Ascending aorta (tissue), 2 donors: ENCODE measurements at places on chromosomes 7 and 10. TPM values are rescaled to one million over a fixed set of nuclear protein-coding genes. Genes with fewer than 3 reads are reported as not detected.

GNAT3 gene
- not detected for total RNA-seq

PRKG1 gene
- total RNA-seq, result 50.2 TPM

MBL2 gene
- total RNA-seq, result not detected

ADCY1 gene
- total RNA-seq, result 3.6 TPM

OR9A2 gene
- total RNA-seq, result not detected

PIK3CG gene
- total RNA-seq, result 2.0 TPM

CALHM2 gene
- 124 TPM for total RNA-seq

CPA2 gene
- not detected for total RNA-seq

GRCh38 chr10:87635498-87636312 lies 24.0 kb upstream of the PAPSS2 start:
- no peak overlapping the region for H3K4me3 ChIP-seq
- no peak overlapping the region for H3K27ac ChIP-seq
- H3K36me3 ChIP-seq, result no peaks in the 10 kb centered on the region
- no peaks in the 10 kb centered on the region for H3K27me3 ChIP-seq

- no peaks in the 10 kb centered on the region for H3K27me3 ChIP-seq
- no peak overlapping the region for H3K4me3 ChIP-seq
- no peaks in the 10 kb centered on the region for H3K36me3 ChIP-seq
- H3K27ac ChIP-seq, result no peak overlapping the region
- no peaks in the 10 kb centered on the region for H3K4me1 ChIP-seq
- no peak for DNase-seq
These were observed 296.9 kb upstream of the DGKB start for GRCh38 chr7:15199482-15199881.

- H3K27me3 ChIP-seq, result no peaks in the 10 kb centered on the region
- H3K4me1 ChIP-seq, result no peaks in the 10 kb centered on the region
- no peak for DNase-seq
- H3K36me3 ChIP-seq, result no peaks in the 10 kb centered on the region
- no peak overlapping the region for H3K4me3 ChIP-seq
- no peak overlapping the region for H3K27ac ChIP-seq
These were observed 136.9 kb upstream of the PRSS1 start for GRCh38 chr7:142612237-142612881.

- peaks cover 5% of the 10 kb centered on the region for H3K4me1 ChIP-seq
- no peak for DNase-seq
- no peak overlapping the region for H3K27ac ChIP-seq
- no peaks in the 10 kb centered on the region for H3K27me3 ChIP-seq
These were observed 2.3 kb upstream of the SH2B2 start for GRCh38 chr7:102284399-102284798.

DNA sequence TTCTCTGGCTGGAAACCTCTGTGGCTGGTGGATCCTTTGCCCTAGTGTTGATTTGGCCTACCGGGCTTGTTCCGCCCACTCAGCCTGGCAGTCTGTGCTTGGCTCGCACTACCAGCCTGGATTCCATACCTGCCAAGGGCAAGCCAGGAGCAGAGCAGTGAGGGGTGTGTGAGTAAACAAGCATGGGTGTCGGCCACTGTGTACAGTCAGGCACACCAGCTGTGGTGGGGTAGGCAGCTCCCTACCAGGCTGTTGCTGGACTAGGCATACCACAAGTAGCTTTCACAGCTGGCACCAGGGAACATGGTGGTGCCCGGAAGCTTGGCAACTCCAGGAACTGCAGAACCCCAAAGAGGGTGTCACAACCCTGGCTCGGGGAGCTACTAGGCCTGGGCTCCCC lies 942.9 kb upstream of the LRRN3 start:
- H3K36me3 ChIP-seq, result no peaks in the 10 kb centered on the region
- no peaks in the 10 kb centered on the region for H3K4me1 ChIP-seq
- no peak overlapping the region for H3K27ac ChIP-seq
- no peak overlapping the region for H3K4me3 ChIP-seq
- no peaks in the 10 kb centered on the region for H3K27me3 ChIP-seq
- no peak for DNase-seq

DNA sequence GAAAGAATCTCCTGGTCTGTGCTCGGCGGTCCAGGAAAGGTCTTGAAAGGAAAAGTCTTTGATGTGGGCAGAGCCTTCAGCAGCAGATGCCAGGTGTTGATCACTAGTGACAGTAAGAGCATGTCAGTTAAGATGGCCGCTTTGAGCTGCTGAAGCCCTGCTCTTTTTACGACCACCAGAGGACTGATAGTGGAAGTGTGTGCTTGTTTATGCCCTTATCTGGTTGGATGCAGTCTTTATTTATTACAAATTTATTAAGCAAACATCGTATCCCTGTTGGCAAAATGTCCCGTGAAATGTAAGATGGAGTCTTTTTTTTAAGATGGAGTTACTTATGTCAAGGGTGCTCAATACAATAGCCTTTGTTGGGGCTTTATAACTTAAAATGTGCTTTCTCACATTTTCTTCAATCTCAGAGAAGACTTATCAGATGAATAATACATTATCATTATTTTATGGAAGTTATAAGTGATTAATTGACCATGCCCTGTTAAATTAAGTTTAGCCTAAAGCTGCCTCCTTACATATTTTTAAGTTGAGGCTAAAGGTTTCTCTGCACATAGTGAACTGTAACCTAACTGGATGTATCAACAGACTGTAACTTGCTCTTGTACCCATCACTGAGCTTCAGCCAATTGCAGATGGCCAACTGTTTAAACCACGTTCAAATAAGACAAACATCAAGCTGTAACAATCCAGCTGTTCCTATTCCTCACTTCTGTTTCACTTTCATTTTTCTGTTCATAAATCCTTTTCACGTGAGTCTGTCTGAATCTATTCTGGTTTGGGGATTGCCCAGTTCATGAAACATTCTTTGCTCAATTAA lies 97.4 kb upstream of the PIK3CG start:
- no peaks in the 10 kb centered on the region for H3K27me3 ChIP-seq
- H3K36me3 ChIP-seq, result no peaks in the 10 kb centered on the region
- H3K27ac ChIP-seq, result no peak overlapping the region

DNA sequence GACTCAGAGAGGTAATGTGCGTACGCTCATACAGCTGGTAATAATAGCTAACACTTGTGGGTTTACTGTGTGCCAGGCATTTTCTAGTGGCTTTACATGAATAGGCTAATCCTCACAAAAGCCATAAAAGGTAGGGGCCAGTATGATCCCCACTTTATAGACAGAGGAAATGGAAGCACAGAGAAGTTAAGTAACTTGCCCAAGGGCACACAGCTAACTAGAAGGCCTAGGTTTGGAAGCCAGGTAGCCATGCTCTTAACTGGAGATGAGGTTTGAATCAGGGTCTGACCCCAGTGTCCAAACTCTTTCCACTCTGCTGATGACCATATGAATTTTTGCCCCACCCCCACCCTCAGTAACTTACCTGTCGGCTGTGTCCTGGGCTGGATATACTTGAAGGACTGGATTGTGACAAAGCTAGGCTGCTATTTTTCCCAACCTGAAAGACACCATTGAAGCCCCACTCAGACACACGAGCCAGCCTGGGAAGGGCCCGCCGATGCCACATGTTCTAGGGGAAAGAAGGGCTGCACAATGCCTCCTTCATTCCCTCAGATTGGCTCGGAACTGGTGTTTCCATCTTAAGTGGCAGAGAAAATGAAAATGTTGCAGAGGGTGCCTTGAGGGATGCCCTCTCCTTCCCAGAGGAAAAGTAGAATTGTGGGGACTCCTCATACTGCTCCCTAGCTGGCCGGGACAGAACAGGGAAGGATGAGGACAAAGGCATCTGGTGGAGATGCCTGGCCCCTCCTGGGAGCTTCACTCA lies 29.1 kb upstream of the EFCAB10 start:
- peaks cover 19% of the 10 kb centered on the region for H3K36me3 ChIP-seq
- no peaks in the 10 kb centered on the region for H3K4me1 ChIP-seq
- no peak for DNase-seq
- no peaks in the 10 kb centered on the region for H3K27me3 ChIP-seq
- no peak overlapping the region for H3K4me3 ChIP-seq
- H3K27ac ChIP-seq, result no peak overlapping the region

DNA sequence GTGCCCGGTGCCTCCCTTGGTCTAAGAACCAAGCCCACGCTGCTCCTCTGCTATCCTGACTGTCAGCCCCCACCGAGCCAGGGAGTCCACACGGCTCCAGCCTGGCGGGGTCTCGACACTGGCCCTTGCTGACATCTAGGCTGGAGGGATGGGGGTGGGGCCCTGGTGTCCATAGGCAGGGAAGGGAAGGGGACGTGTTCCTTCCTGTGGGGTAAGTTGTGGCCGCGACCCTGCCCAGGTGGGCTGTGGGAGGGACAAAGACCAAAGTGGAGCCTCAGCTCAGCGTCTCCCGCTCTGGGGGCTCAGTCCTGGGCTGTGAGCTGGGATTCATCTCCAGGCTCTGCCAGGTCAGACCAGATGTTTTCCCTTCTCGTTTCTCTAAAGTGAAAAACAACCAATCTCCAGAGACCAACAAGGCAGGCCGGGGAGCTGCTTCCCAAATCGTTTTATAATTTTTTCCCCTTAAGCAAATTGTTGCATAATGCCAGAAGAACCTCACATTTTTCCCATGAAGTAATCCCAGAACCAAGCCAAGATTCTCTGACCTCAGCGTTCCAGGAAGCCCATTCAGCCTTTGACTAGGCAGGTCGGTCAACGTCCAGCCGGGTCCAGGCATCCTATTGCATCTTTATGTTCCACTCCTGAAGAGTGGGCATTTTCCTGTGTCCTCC lies 101.2 kb downstream of the RGS10 start:
- DNase-seq, result no peak
- peak overlapping the region; percentile 75 for H3K27ac ChIP-seq
- no peaks in the 10 kb centered on the region for H3K27me3 ChIP-seq
- peaks cover 12% of the 10 kb centered on the region for H3K4me1 ChIP-seq

DNA sequence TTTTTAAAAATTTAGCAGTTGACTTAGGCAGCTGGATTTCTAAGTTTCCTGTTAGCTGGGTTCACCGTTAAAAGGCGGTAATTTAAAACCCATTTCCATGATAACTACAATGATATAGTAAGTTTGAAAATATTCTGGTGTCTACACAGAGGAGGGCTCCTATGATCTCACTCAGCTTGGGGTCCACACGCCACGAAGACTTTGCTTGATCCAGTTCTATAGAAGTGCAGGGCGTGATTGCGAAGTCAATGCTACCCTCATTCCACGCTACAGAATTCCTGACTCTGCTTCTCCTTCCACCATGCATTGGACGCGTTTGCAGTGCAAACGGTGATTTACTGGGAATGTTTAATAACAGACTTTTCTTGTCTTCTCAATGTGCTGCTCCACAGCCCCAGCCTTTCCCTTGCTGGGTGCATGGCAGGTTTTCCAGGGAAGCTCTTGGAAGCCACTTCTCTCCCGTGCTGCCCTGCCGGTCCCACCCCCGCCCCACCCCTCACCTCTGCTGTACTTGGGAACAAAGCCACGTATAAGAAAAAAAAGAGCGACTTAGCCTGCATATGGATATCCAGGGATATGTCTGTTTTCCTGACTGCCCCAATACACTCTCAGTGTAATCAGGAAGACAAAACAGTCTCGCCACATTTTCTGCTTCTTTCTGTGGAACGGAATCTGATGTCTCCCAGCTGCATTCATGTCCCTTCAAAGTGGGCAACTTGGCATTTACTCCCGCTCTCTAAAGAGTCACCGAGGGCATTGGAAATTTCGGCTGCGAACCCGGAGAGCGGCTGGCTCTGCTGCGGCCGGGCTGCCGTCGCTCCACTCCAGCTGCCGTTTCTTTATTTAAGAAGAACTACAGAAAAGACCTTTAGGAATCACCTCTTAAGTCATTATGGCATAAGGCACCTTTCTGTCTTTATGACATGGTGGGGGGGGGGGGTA lies 434.4 kb upstream of the MGMT start:
- no peak overlapping the region for H3K27ac ChIP-seq
- no peak overlapping the region for H3K4me3 ChIP-seq
- H3K4me1 ChIP-seq, result no peaks in the 10 kb centered on the region
- no peaks in the 10 kb centered on the region for H3K27me3 ChIP-seq

GRCh38 chr7:44076101-44076895 lies 6.0 kb downstream of the POLM start:
- DNase-seq, result no peak
- H3K4me3 ChIP-seq, result no peak overlapping the region
- no peaks in the 10 kb centered on the region for H3K27me3 ChIP-seq
- H3K4me1 ChIP-seq, result peaks cover 31% of the 10 kb centered on the region
- H3K27ac ChIP-seq, result no peak overlapping the region

- H3K4me1 ChIP-seq, result no peaks in the 10 kb centered on the region
- no peak overlapping the region for H3K4me3 ChIP-seq
- no peak overlapping the region for H3K27ac ChIP-seq
These were observed 113.4 kb downstream of the BTRC start for GRCh38 chr10:101467286-101467770.

DNA sequence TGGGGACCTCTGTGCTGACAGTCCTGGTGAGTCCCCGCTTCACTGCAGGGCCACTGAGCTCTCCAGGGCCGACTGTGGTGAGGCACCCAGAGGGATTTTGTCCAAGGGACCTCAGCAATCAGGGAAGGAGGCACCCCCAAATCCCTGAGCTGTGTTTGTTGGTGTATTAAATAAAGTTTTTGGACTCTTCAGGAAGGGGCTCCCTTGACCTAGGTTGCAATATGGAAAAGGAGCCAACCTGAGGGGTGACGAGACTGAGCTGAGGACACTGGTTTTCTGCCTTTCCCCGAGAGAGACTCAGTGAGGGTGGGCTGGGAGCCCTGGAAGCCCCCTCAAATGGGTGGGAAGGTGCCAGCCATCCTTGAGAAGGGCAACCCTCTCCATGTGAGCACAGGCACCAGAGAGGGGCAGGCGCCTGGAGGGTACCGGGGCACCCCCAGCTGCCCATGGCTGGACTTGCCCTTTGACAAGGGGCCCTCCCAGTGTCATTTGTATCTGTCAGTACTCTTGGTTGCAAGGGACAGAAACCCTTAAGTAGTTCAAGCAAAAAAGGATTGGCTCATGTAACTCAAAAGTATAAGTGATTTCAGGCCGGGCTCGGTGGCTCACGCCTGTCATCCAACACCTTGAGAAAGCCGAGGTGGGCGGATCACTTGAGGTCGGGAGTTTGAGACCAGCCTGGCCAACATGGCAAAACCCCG lies 72.8 kb downstream of the C10orf105 start:
- H3K4me3 ChIP-seq, result no peak overlapping the region
- H3K4me1 ChIP-seq, result no peaks in the 10 kb centered on the region
- no peak for DNase-seq

GRCh38 chr10:92729886-92730285 lies 40.1 kb downstream of the HHEX start:
- H3K27ac ChIP-seq, result no peak overlapping the region
- no peak for DNase-seq
- H3K27me3 ChIP-seq, result no peaks in the 10 kb centered on the region
- no peaks in the 10 kb centered on the region for H3K36me3 ChIP-seq

DNA sequence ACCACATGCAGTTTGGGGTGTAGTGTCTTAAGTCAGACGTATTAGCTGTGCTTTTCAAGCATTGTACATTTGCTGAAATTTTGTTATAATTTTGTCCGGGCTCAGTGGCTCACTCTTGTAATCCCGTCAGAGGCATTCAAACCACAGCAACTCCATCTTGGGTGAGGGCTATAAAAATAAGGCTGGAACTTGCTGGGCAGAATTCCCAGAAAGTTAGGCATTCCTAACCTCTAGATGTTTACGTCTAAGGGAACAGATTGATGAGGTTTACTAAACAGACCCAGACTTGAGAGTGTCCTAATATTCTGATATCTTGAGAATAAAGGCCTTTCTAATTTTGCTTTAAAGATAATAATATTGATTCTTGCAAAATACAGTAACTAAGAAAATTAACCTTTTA lies 957.8 kb downstream of the NXPH1 start:
- H3K4me3 ChIP-seq, result no peak overlapping the region
- no peaks in the 10 kb centered on the region for H3K4me1 ChIP-seq
- H3K36me3 ChIP-seq, result no peaks in the 10 kb centered on the region
- no peak for DNase-seq
- no peak overlapping the region for H3K27ac ChIP-seq
